ENCODE measurements at places on chromosomes 5 and 9.

GRCh38 chr5:175696139-175696854 is 38.4 kb downstream of the HRH2 start:
- DNase-seq, result no peak

DNA sequence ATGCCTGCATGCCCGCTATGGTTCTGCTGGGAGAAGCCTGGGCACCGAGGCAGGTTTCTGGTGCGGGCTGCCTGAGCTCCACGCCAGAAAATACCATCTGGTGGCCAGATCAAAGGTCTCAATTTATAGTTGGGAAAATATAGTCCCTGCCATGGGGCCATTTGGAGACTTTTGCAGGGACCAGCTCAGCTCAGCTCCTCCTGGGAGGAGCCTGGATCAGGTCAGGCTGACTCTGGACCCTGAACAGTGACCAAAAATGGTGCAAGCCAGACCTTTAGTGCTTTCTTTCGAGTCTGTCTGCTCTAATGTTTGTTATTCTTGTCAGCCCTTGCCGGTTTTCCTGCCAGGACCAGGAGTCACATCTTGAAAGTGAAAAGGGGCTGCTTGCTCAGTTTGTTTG is 31.8 kb downstream of the HMCN2 start:
- no peak for DNase-seq

- no peak for DNase-seq
Observed at GRCh38 chr5:87307796-87308423, 40.2 kb downstream of the RASA1 start.

GRCh38 chr9:98550206-98550820 is 158.4 kb downstream of the GABBR2 start:
- DNase-seq, result peak; percentile 93

GRCh38 chr5:43420241-43420640 is 8.1 kb upstream of the CCL28 start:
- no peak for DNase-seq

DNA sequence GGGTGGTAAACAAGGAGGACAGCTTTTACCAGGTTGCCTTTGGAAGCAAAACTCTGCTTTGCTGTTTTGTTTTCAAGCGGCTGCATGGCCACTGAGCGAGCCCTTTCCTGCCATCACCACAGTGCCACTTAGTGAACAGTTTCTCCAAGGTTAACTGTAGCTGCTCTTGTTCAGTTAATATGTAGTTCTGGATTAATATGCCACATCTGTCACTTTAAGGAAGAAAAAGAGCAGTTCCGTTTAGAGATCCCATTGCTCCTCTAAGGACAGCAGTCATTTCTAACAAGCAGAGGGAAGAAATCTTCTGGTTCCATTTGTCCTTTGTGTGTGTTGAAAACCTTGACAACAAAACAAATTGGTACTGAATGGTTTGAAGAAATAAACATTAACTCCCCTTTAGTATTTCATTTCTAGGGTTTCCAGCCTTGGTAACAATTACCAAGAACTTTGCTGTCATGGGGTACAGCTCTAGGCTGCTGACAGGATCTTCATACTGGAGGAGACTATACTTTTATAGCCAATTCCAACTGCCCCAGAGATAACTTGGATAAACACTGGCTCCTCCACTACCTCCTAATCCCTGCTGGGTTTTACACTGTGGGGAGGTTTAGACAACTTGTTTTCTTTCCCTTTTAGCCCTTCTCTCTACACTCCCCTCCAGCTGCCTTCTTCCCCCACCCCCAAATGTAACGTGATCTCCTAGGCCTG is 10.3 kb upstream of the ABL1 start:
- DNase-seq, result peak; percentile 89

DNA sequence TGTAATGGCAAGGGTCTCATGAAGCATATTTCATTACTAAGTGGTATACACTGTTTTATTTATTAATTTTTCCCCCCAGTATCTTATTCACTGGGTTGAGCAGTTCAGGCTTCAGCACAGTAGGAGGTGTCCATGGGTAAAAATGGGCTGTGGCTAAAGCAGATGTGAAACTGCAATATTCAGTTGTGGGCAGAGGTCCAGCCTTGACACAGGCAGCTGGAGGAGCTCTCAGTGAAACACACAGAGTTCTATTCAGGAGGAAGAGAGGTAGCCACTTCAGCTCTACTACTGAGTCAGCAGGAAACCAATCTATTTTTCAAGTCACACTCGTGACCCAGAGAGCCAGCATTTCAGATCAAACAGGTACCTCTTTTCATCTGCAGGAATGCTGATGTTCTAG is 418.3 kb downstream of the CDH10 start:
- peak; percentile 40 for DNase-seq

DNA sequence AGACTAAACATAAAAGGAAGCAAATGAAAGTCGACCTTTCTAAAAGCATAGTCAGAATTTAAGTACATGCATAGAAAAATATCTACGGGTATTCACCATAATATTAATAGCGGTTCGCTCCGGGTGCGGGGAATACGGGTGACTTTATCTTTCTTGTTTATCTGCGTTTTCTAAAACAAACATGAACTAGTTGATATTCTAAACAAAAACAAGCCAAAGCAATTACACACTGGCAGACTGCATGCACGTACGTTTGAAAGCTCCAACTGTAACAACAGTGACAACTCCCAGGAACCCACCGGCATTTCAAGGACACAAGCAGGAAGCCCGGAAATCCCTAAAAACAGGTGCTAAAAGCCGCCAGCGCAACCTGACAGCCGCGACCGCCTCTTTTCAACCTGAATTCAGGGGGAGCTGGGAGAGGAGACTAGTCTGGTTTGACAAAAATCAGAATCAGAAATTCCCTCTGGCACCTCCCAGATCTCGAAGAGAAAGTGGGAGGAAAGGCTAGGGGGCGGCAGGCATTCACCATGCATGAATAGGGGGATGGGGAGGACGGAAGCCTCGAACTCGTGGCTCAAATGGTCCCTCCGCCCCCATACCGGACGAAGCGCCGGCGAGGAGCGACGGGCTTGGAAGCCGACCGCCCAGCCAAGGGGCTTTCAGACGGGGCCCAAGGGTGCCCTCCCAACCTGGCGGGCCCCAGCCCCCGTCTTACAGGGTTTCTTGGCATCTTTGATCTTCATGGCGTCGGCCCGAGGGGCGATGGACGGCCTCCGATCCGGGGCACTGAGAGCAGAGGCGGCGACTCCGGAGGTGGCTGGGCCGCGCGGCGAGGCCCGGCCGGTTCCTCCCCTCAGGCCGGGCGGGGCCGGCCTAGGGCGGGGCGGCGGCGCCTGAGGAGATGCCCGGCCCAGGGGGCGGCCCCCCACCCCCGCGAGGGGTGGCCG is at the start of gene PANK3:
TSS of gene PANK3 (minus strand) at position 831 of the 950 bp plus-strand sequence. CDS start at position 746, 85 bp downstream.
- DNase-seq, result peak; percentile 9

DNA sequence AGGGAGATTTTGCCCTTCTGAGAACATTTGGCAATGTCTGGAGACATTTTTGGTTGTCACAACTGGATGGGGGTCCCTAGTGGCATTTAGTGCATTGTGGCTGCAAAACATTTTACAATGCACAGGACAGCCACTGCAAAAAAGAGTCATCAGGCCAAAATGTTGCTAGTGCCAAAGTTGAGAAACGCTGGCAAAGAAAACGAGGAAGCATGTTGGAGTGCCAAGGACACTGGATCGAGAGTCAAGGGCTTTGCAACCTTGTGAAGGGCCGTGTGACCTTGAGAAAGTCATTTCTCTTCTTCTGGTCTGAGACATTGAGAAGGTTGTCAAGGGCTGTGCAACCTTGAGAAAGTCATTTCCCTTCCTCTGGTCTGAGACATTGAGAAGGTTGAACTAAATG is 45.7 kb upstream of the FRRS1L start:
- DNase-seq, result no peak

DNA sequence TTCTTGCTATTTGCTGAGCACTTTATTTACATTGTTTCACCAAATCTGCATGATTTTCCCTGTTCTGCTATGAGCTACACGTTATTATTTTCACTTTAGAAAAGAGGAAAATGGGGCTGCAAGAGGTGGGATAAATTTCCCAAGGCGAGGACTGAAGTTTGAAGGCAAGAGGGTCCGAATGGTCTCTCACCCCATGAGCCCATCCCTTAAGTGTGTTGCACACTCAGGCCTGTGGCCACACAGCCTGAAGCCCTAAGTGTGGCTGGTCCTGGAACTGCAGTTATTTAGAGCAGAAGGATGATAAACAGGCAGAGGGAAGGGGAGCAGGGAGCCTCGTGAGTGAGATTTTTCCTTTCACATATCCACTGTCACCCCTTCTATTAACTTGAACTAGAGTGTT is 7.8 kb downstream of the PDE8B start:
- no peak for DNase-seq

DNA sequence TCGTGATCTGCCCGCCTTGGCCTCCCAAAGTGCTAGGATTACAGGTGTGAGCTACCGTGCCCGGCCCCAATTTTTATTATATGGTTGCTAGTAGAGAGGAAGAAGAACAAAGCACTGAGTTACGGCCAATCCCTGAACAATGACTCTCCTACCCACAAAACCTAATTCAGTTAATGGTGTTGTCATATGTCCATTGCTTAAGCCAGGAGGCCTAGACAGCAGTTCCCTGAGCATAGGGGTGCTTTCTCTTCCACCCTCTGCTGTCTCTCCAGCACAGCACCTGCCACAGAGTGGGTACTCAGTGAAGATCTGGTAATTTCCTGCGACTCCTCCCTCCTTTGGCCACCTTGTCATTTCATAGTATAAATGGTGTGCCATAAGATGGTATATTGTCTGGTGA is 21.4 kb upstream of the LTC4S start:
- no peak for DNase-seq

- DNase-seq, result no peak
Observed at GRCh38 chr5:44949687-44950086, 140.9 kb downstream of the MRPS30 start.

DNA sequence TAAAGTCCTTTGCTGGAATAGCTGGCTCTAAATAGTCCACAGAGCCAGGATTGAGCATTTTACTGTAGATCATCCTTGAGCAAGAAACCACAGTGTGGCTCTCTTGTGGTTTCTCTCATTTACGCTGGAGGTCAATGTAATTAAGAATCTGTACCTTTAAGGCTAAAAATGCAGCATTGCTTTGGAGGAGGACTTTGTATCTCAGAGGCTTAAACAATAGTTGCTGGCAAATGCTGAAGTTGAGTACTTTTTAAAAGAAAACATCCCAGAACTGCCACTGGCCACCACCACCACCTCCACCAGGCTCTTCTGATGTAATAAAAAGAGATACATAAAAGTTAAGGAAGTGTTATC is 177.3 kb upstream of the ADAMTSL1 start:
- DNase-seq, result peak; percentile 21

DNA sequence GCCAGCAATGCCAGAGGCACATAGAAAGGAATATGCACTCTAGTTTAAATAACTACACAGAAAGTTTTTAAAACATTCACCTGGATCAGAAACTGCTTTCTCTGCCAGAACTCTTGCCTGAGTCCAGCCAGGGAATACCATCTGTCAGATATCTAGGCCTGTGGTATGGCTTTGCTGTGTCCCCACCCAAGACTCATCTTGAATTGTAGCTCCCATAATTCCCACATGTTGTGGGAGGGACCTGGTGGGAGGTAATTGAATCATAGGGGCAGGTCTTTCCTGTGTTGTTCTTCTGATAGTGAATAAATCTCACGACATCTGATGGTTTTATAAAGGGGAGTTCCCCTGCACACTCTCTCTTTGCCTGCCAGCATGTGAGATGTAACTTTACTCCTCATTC is 41.5 kb upstream of the KCNV2 start:
- DNase-seq, result no peak

Measured in fibroblast of lung (primary cell).